Stimulated activated CD8-positive, alpha-beta memory T cell treated with anti-CD3 and anti-CD28 coated beads, Interleukin-15, amount 100 ng/mL, for 4 hours (primary cell): ENCODE measurements at places on chromosomes 5 and 9.

DNA sequence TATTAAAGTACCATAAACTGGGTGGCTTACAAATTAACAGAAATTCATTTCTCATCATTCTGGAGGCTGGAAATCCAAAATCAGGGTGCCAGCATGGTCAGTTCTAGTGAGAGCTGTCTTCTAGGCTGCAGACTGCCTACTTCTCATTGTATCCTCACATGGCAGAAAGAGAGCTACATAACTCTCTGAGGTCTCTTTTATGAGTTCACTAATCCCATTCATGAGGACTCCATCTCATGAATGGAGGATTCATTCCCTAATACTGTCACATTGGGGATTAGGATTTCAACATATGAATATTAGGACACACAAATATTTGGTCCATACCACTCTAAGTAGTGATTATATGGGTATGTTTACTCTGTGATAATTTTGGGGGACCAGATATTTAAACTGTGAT, 84.0 kb downstream of the ERP44 start:
- no peak for DNase-seq

DNA sequence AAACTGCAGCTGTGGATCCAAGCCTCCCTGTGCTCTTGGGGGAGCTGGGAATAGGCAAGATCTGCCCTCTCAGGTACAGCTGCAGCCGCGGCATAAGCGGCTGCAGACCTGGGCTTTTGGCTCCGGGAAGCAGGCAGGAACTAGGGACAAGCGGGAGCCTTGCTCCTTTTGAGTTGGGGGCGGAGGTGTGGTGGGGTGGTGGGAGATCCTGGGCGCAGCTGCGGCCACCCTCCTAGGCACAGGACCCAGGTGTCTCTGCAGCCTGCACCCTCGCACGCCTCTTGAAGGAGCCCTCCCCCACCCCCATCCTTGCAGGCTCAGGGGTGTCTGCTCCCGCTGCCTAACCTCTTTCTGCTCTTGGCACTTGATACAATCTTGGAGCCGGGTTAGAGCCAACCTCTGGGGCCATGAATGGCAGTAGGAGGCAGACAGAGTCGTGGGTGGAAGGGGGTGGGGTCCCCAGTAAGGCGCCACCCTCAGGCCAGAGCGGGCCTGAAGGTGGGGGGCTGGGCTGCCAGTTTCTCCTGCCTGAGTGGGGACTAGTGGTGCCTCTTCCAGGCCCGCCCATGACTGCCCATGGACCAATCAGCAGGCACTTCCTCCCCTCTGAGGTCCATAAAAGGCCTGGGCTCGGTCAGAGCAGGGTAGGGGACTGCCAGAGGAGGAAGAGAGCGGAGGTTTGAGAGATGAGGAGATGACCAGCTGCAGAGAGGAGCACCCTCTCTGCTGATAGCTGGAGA, 267.6 kb upstream of the TNC start:
- no peak for DNase-seq

DNA sequence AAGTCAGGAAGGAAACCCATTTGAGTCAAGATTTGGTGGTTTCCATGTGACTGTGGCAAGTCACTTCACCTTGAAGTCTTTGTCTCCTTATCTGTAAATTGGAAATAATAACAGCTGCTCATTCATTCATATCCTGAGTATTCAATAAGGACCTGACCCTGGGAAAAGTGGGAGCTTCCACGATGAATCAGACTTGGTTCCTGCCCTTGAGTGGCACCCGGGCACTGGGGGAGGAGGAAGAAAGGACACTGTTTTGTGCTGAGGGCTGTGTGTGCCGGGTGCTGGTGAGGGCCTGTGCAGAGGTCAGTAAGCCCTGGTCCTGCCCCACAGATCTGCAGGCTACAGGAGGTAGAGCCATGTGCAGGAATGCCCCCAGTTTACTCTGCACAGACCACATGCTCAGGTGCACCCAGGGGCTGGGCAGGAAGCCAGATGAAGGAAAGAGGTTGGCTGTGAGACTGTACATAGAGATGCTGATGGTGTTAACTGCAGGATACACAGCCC, 6.8 kb downstream of the NDST1 start:
- DNase-seq, result no peak

DNA sequence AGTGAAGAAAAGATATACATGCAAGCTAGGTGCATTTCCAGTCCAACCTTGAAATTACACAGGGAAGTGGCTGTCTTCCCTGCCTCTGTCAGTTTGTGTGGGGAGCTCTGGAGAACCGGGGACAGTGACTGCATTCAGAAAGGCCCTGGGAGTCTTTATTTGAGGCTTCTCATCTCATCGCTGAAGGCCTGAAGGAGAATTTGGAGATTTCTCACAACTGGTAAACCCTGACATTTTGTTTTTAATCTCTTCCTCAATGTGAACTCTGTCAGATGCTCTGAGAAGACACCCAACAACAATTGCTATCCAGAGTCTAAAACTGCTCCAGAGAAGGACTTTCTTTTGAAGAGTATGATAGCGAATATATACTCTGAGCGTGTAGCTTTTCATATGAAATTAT, 33.0 kb downstream of the MACIR start:
- DNase-seq, result no peak
